ENCODE measurements at places on chromosomes 5 and 9.

GRCh38 chr5:124655921-124656511 lies 90.4 kb downstream of the ZNF608 start:
- peak; percentile 36 for DNase-seq

- no peak for DNase-seq
Measured at GRCh38 chr9:114928671-114929070, 1.7 kb downstream of the TNFSF8 start.

- DNase-seq: no peak
Measured at GRCh38 chr9:112334432-112334841, 1.0 kb upstream of the PTBP3 start.

GRCh38 chr9:88694625-88695024 lies 159.6 kb downstream of the NXNL2 start:
- DNase-seq: no peak

DNA sequence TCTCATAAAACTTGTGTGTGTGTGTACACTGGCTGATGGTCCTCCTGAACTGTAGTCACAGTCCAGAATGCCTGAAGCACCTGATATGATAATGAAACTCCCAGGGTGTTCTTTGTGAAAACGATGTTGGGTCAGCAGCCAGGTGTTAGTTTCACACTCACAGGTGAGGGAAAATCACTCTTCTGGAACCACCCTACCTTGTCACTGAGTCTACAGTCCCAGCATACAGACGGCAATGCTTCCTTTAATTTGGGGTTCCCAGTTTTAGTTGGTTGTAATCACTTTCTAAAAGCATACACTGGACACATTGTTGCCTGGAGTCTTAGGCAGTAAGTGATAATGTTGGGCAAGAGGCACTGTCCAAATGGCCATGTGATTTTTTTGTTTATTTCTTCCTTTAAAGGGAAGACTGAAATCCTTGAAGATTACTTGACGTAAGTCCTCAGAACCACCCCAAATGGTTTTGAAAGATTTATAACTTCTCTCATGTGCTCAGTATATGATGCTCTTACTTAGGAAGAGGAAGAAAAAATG lies 18.2 kb upstream of the MGAT1 start:
- DNase-seq: no peak

DNA sequence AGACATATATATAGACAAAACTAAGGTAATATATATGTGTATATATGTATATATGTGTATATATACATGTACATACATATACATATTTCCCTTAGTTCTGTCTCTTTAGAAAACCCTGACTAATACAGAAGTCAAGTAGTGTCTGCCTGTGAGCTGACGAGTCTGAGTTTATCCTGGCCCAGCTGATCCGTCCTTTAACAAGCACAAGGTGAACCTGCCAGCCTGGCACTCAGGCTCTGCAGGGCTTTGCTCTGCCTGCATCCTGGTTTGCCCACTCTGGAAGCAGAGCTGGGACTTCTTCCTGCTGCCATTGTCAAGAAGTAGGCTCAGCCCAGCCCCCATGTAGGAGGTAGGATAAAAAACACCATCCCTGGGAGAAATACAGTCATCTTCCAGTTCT lies 388.0 kb downstream of the ICE1 start:
- no peak for DNase-seq

DNA sequence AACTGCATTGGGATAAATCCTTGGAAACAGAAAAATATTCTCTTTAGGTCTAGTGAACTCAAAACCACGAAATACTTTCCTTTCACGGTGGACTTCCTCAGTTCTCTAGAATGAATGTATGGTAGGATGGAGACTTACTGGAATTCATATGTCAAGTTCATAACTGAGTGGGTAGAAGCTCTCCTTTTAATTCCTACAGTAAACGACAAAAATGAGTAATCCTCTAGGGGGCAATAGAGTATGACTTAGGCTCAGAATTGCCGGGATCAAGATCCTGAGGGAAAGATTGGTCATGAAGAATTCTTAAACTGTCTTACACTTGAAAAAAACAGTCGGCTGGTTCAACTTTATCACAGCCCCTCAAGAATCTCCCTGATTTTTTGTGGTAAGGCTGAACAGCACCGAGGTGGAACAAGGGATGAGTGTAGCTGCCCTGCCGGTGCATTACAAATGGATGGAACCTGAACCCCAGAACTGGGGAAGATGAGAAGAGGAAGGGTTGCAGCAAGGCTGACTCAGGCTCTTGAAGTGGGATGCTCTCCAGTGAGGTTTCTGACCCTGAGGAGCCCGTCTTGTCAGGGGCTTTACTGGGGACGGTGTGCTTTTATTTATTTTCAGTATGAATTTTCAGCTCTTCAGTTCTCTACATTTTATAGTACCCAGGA lies 14.0 kb upstream of the LOX start:
- no peak for DNase-seq

DNA sequence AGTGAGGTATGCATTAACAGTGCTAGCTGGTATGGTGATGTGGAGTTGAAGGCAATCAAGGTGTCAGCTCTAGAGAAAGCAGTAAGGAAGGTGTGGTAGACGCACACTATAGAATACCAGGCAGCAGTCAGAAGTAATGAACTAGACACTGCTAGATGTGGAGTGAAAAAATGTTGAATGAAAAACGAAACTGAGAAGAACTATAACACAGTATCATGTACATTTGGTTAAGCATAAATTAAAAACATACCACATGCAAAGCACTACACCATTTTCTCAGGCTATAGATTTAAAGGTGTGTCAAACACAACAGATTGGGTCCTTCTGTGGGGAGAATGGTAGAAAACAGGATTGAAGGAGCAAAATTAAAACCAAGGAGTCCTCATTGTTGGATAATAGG lies 15.4 kb downstream of the ZNF622 start:
- DNase-seq: no peak

GRCh38 chr5:72412283-72413055 lies 92.3 kb downstream of the PTCD2 start:
- DNase-seq: no peak

DNA sequence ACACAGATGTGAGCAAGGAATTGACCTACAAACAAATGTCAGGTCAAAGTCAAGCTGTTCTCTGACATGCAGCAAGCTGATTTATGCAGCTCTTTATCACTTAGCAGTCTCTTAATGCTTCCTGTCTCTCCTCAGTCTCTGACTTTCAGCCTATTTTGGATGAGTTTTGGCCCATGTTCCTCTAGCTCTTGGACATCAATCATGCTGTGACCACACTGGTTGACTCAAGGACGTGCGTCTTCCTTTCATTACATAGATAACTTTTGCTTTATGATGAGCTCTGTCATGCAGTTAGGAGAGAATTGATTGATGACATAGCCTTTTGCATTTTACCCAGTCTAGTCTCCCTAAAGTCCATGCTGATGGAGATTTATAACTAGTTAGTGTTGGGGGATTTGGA lies 9.4 kb upstream of the REEP5 start:
- DNase-seq: no peak

DNA sequence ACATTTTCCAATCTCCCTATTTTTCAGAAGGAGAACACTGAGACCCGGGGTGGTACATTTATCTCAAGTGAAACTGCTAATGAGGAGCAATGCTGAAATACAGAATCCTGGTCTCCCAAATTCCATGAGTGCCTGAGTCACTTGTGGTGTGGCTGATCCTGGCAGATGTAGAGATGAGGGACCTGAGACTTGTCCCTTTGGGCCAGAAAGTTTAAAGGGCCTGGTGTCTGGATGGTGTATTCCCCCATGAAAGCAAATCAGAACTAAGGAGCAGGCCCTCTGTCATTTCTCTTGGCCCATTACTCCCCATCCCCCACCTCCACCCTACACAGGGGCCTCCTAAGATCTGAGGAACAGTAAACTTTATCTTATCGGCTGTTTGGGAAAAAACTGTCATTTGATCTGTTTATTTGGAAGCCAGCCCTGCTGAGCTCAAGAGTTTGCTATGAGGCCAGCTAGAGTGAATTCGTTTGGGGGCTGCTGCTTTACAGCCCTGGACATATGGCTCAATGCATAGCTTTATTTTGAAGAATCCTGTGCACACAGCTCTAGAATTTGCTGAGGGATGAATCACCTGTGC lies 140.3 kb downstream of the LHFPL2 start:
- DNase-seq: peak; percentile 13

GRCh38 chr9:89723469-89724100 lies 118.8 kb downstream of the GADD45G start:
- DNase-seq: peak; percentile 64

DNA sequence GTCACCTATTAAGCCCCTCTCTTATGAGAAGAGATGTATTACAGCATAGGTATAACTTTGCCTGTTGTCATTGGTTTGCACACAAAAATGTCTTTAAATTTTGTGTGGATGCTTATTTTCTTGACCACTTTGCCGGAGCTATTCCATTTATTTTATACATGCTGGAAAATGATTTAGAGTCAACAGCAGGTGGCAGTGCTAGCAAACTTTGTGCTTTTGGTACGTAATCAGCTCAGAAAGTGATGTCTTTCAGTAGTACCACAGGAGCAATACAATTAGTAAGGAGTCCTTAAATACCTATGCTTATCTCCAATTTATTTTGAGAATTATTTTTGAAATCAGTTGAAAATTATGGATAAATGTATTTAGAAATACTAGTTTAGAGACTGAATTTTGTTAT lies 19.8 kb upstream of the NUDT12 start:
- no peak for DNase-seq

- no peak for DNase-seq
Measured at GRCh38 chr9:122218935-122219855, 9.6 kb downstream of the LHX6 start.

- no peak for DNase-seq
Measured at GRCh38 chr5:176870110-176870591, 29.0 kb downstream of the HK3 start.

- no peak for DNase-seq
Measured at GRCh38 chr5:126924331-126925033, 105.9 kb downstream of the MARCHF3 start.

DNA sequence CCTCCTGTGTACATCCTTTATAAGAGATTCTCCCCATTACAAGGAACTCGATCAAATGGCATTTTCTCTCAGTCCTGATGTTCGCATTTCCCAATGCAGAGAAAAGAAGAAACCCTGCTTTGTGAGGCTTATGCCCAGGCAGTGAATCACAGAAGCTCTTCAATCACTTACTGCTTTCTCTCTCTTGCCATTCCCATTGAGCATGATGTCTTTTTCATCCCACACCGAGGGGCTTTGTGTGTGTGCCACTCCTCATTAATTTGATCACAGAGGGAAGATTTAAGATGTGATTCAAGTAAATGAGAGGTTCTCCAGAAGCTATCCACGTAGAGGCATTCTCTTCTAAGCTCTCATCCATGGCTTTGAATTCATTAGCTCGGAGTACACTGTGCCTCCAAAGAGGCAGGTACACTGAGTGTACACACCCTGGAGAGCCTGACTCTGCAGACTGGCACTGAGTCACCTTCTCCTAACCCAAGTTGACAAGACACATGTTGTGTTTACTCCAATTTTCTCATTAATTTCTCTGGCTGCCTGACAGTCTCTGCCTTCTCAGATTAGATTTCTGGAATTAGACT lies 45.4 kb downstream of the MFAP3 start:
- no peak for DNase-seq

- no peak for DNase-seq
Measured at GRCh38 chr9:32596936-32597335, 24.0 kb upstream of the NDUFB6 start.

DNA sequence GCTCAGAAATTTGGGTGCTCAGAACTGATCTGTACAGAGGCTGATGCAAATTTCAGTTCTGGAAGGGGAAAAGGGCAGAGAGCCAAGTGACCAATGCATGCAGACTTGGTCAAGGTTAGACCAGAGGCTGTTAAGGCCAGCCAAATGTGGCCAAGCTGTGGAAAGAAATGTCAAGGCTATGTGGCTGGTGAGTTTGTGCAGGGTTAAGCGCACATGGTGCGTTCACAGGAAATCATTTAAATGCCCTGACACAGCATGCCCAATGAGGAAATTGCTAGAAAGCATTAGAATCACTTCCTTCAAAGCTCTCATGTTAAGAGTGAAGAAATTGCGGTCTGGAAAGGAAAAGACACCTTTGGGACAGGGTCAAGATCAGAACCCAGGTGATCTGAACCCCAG lies 58.0 kb downstream of the PTPN3 start:
- DNase-seq: no peak

- no peak for DNase-seq
Measured at GRCh38 chr9:128732576-128732975, 8.6 kb upstream of the ZDHHC12 start.

- DNase-seq: no peak
Measured at GRCh38 chr9:133054966-133055365, 6.8 kb upstream of the CEL start.

GRCh38 chr9:89541798-89542197 lies 43.9 kb upstream of the SEMA4D start:
- peak; percentile 1 for DNase-seq

DNA sequence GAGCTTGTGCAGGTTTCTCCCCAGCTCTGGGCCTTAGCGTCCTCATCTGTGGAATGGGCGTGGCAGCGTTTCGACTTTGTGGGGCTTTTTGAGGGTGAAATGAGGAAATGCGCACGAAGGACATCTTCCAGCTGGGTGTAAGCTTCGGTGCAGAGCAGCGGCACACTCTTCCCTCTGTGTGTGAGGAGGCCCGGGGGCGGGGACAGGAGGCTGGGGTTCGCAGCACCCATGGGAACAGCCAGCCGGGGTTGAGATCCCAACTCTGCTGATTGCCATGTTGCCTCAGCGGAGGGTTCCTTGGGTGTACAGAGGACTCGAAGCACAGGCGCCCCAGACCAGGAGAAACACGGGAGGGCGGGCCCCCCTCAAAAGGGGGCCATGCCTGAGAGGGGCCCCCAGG lies 265.6 kb downstream of the NSG2 start:
- no peak for DNase-seq

- no peak for DNase-seq
Measured at GRCh38 chr9:70120834-70121510, 77.3 kb downstream of the MAMDC2 start.
